NCI-H2081 treated with DMSO at 0.1 percent for 48 hours (cell line): ENCODE measurements at places on chromosomes 3 and 15.

- DNase-seq, result no peak
These were observed 540 bp downstream of the KLHDC8B start for GRCh38 chr3:49171775-49172500.

DNA sequence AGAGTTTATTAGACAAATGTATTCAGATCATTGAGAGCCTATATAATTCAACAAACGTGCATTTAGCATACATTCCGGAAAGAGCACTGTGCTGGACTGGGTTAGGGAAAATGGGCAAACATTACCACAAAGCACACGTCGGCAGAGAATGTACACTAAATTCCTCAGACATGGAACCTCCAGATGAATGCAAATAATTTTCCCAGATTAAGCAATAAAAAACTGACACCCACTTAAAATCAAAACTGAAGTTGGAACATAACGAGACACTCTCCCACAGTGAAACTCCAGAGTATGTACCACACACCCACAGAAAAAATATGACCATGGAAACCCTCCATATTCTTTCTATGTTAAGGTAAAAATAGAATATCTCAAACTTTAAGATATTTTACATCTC, 4.8 kb downstream of the SECISBP2L start:
- DNase-seq, result no peak

- DNase-seq, result no peak
These were observed 263.6 kb downstream of the GABRG3 start for GRCh38 chr15:27234593-27234992.

DNA sequence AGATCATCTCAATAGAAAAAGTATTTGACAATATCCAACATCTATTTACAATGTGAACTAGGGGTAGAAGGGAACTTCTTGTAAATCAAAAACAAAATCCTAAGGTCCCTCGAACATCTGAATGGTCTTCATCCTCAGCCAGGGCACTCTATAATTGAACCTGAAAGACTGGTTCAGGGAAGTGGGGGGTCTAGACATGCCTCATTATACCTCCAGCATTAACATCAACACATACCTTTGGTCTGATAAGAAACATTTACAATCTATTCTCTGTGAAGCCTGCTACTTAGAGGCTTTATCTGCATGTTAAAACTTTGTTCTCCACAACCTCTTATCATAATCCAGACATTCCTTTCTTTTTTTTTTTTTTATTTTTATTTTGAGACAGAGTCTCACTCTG, 211.8 kb downstream of the CTNNB1 start:
- DNase-seq, result no peak

GRCh38 chr3:29242296-29242695, 38.6 kb upstream of the RBMS3 start:
- no peak for DNase-seq

- no peak for DNase-seq
These were observed 218.7 kb downstream of the KCNMB2 start for GRCh38 chr3:178754852-178755510.

GRCh38 chr3:107241217-107241616, 136.0 kb upstream of the CCDC54 start:
- DNase-seq, result no peak

- no peak for DNase-seq
These were observed 174.6 kb downstream of the ABHD5 start for GRCh38 chr3:43865351-43865750.

DNA sequence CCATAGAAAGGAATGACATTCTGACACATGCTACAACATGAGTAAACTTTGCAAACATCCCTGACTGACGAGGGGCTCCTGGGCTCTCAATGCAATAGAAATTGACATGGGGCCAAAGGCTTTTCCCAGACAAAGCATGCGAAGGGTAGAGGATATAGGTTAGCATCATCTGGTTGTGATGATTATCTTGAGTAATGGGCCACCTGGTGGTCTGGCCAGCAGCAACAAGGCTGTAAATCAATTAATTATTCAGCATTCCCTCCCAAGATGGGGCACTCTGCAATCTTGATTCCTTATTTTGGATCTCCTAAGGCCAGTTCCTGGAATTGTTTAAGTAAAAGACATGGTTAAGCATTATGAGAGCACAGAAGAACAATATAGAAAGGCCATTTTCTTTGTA, 99.2 kb downstream of the AGBL1 start:
- no peak for DNase-seq

- DNase-seq, result no peak
These were observed 41.4 kb downstream of the SIDT1 start for GRCh38 chr3:113573728-113574127.

- DNase-seq, result no peak
These were observed 384.1 kb downstream of the CADM2 start for GRCh38 chr3:85342915-85343314.

GRCh38 chr3:163671201-163671600, 1407.1 kb downstream of the SI start:
- no peak for DNase-seq

DNA sequence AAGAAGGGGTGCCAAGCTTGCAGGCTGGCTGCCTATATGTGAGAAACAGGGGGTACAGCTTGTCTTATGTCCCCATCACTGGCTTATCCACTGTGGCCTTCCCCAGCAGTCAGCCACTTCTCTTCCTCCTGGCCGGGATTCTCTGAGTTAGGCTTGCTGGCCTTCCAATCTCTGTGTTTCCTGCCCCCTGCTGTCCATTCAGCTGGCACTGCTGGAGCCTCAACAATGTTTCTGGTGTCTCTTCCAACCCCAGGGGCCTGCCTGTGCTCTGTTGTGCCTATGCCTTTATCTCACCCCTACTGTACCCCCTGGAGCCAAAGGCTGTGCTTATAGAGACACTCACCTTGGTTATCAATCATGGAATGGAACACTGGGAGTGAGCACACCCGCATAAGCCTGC, 36.5 kb downstream of the ANAPC13 start:
- DNase-seq, result no peak

DNA sequence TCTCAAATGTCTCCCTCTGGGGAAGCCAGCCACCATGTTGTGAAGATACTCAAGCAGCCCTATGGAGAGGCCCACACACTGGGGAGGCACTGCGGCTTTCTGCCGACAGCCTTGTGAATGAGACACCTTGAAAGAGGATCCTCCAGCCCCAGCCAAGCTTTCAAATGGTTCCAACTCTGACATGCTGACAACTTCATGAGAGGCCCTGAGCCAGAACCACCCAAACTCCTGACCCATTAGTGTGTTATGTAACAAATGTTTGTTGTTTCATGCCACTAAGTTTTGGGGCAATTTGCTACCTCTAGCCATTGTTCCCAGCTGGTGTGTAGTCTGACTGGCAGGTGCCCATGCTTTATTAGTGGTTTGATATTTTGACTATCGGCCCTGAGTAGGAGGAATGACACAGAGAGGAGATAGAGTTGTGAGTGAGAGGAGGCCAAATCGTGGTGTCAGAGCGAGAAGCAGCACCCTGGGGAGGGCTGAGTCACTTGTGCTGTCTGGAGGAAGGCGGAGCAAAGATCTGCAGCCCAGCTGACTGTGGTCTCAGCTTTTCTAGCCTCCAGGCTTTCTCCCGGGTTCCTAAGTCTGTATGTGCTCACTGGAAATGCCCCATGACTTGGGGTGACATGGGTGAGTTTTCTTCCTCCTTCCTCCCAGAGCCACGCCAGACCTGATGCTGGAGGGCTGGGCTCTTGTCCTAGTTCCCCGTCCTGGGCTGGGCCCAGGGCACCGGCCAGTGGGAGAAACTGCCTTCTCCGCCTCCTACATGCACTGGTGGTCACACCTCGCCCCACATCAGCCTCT, 56.7 kb upstream of the BLM start:
- no peak for DNase-seq

DNA sequence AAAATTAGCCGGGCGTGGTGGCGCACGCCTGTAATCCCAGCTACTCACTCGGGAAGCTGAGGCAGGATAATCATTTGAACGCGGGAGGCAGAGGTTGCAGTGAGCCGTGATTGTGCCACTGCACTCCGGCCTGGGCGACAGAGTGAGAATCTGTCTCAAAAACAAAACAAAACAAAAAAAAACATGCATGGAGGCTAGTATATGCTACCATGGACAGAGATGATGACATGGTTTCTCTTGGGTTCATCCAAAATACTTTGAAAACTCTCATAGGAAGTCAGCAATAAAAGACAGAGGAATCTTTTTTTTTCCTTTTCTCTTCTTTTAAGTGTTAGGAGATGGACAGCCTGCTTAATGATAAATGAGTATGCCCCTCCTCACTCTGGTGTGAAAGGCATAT, 137.7 kb upstream of the MB21D2 start:
- no peak for DNase-seq

- peak; percentile 61 for DNase-seq
These were observed at the start of gene SLC4A7 for GRCh38 chr3:27484015-27484844. Gene SLC4A7 (minus strand): TSS chr3:27484384. CDS start chr3:27484126, 258 bp downstream.

DNA sequence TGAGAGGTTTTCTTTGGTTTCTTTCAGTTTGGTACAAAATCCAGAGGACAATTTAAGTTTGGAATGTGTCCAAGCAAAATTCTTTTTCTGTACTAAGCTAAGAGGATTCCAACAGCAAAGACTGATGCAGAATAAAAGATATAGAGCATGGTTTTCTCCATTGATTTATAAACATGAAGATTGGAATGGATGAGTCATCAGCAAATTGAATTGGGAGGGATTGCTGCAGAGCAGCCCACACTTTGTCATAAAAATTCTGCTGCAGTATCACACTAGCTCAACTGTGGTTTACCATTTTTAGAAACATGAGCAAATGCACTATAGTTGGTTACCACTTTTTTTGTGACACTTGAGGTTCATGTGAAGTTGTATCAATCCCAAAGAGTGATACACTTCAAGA, 16.1 kb upstream of the LARP6 start:
- DNase-seq, result no peak

- no peak for DNase-seq
These were observed 473.6 kb upstream of the PROK2 start for GRCh38 chr3:72258361-72259141.

GRCh38 chr3:31133541-31133940, 239.1 kb upstream of the GADL1 start:
- no peak for DNase-seq
